ENCODE measurements at places on chromosomes 12 and 14.

DNA sequence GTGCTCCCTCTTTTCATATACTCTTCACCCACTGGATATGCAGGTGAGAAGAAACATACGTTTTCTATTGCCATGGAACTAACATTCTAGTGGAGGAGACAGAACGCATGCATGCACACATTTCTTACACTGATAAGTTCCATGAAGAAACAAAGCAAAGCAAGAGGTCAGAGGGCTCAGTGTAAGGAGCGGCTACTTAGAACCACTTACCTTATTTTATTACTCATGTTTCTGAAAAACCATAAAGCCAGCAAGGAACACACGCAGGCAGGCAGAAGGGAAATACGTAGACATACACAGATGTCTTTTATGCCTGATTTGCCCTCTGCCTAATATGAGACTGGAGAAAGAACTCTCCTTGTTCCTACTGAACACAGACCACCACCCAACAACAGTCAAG, 362.9 kb downstream of the TMEM132D start:
- no peak for DNase-seq

DNA sequence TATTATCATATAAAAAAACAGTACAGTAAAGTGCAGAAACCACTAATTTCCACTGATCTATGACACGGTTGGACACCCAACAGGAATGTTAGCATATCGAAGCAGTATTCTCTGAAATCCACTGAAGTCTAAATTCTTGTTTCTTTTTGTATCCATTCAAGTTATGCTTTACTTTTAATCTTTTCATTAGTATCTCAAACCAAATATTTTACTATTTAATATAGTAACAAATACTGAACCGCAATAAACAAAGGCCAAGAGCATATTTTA, 41.1 kb downstream of the ATXN2 start:
- no peak for DNase-seq

DNA sequence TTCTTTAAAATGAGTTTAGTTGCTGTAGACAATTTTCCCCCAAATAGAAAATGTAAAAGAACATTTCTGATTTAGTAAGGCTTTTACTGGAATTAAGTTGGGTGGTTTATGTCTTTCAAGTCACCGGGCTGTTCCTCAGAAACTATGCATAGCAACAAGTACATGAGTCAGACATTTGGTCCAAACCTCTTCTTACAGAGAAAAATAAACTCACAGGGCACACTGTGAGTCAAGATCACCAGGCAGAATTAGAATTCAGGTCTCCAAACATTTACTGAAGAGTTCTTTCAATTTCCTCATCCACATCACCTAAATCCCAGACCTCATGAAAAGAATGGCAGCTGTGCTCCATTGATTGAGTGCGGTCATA, 476.1 kb upstream of the SOX5 start:
- no peak for DNase-seq

DNA sequence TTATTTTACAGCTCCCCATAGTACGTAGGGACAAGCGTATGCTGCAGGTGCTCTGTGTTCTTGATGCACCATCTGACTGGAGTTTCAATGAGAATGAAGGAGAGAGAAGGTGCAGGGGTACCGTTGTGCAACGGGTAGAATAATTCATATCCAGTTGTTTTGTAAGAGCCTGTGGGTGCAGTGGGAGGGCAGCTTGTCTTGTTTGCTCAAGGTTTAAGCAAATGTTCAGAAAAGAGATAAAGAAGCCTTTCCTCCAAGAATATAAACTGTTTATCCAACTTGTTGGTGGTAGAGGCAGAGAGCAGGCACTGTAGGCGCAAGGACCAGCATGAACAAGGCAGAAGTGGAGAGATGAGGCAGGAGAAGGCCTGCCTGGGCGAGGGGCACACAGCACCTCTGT, 64.2 kb downstream of the ADCK1 start:
- no peak for DNase-seq

- no peak for DNase-seq
These were observed 34.9 kb downstream of the ETV6 start for GRCh38 chr12:11684393-11684792.

DNA sequence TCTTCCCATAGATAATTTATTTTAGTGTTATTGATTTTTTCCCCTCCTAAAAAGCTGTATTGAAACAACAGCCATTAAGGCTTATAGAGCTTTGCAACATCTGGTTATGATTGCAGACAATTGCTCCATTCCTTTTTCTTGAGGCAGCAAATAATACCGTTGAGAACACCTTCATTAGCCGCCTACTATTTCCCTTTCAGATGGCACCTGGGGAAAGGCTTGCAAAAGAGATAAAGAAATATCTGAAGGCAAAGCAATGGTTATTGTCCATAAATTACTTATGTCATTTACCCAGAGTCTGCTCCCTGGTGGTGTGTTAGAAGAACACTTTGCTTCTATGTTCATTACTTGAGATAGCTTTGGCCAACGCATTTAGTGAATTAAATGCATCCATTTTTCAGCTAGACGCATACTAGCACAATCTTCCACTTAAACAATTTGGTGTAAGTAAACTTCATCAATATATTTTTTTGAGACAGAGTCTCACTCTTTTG, 377.8 kb downstream of the KCNH5 start:
- no peak for DNase-seq

DNA sequence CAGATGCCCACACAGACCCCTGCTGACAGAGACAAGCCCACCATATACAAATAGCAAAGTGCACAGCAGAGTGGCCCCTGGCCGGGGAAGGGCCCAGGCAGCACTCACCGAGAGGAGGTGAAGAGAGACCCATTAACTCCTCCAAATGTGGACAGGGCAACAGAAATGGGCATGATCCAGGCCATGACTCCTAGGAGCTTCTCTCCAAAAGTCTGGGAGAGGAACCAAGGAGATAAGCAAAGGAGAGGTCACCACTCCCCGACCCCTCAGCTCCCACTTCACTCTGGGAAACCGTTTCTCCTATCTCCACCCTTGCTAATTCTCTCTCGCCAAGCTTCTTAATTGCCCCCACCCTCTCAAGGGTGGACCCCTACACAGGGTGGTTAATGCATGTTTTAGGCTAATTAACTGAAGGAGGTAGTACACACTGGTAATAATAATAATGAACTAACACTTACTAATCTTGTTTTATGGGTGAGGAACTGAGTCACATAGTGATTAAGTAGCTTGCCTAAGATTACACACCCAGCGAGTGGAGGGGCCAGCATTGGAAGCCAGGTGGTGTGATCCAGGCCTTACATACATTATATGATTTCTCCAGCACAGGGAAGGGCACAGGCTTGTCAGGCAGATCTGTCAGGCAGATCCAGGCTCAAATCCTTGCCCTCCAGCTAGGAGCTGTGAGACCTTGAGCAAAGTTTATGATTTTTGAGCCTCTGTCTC, 18.9 kb upstream of the CEBPE start:
- DNase-seq, result no peak

DNA sequence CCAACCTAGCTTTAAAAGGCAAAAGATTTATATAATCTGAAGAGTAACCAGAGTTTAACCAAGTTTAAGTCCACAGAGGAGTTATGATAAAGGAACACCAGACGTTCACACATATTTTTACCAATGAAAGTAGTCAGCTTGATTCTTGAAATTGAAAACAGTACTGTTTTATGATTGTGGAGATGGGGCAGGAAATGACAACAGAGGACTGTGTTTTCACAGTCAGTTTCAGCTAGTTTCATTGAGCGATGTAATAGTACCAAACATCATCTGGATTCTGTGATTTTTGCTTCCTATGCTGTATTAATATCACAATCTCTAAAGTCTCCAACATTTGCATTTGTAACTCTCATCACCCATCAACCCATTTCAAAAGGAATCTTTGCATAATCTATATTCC, 34.2 kb upstream of the SLC6A15 start:
- no peak for DNase-seq

- DNase-seq, result no peak
These were observed 255.9 kb upstream of the KITLG start for GRCh38 chr12:88836156-88836555.

DNA sequence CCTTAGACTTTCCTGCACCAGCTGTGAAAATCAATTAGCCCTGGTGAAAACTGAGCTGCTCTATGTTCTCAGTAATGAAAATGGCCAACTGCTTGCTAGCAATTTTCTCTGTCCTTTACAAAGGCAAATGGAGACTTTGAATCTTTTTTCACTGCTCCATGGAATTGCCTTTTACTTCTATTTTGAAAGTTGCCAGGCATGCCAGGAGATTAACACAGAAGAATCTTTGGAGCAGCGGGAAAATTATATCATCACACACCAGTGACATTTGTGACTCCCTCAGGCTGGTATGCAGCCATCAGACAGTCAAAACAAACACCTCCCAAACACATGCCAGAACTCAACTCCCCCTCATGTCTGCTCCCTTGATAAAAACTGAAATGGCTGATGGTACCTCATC, 872.0 kb upstream of the FLRT2 start:
- no peak for DNase-seq

GRCh38 chr12:4858386-4858785, 51.3 kb upstream of the KCNA1 start:
- DNase-seq, result no peak

DNA sequence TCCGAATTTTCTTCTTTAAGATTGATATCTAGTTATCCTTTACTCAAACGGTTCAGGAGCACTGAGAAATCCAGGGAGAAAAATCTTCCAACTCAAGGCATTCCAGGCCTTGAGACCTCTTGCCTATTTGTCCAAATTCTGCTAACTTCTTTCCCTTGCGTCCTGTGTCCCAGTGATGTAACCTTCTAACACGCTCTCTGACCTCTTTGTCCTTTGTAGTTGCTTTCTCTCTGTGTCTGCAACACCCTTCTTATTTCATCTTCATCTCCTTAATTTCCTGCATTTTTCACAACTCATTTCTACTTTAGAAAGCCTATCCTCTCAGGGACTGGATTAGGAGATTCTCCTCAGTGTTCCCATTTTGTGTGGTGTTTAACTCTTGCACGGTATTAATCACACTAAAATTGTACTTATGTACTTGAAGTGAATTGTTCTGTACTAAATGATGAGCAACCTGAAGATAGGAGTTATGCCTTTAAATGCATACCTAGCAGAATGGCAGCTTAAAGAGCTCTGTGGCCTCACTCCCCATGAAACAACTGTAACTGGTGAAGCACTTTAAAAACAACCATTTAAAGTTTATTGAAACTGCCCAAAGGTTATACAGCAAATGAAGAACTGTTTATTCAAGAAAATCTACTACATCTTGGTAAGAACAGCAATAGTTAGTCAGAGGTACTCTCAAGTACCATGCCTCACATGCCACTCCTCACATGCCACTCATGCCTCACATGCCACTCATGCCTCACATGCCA, 7.4 kb upstream of the SNAPC1 start:
- DNase-seq, result no peak

DNA sequence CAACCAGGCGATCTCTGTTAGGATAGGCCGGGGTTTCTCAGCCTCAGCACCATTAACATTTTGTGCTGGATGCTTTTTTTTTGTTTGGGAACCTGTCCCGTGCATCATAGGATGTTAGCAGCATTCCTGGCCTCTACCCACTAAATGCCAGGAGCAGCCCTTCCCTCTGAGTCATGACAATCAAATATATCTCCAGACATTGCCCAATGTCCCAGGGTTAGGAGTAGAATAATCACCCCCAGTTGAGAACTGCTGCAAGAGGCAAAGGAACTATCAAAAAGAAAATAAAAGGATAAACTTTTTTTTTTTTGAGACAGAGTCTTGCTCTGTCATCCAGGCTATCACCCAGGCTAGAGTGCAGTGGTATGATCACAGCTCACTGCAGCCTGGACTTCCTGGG, 76.0 kb downstream of the ACACB start:
- no peak for DNase-seq

- DNase-seq, result no peak
These were observed at the start of gene AQP5 for GRCh38 chr12:49961111-49961922. Gene AQP5, plus strand, starts transcription at chr12:49961872. Its CDS starts 146 bp downstream, at chr12:49962018.

DNA sequence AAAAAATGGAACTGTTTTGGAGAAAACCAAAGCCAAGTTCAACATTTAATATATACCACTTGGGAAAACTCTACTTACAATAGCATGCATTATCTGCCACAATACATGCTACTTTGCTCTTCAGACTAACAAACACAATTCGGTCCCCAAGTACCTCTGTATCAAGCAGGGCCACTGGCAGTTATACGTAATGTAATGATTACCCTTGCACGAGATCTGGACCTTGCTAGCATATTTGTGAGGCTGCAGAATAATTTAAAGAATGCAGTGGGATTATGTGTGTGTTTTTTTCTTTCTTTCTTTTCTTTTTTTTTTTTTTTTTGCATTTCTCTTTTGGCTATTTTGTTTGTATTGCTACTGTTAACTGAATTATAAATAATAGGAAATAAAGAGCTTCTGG, 22.8 kb upstream of the PYGL start:
- DNase-seq, result no peak

DNA sequence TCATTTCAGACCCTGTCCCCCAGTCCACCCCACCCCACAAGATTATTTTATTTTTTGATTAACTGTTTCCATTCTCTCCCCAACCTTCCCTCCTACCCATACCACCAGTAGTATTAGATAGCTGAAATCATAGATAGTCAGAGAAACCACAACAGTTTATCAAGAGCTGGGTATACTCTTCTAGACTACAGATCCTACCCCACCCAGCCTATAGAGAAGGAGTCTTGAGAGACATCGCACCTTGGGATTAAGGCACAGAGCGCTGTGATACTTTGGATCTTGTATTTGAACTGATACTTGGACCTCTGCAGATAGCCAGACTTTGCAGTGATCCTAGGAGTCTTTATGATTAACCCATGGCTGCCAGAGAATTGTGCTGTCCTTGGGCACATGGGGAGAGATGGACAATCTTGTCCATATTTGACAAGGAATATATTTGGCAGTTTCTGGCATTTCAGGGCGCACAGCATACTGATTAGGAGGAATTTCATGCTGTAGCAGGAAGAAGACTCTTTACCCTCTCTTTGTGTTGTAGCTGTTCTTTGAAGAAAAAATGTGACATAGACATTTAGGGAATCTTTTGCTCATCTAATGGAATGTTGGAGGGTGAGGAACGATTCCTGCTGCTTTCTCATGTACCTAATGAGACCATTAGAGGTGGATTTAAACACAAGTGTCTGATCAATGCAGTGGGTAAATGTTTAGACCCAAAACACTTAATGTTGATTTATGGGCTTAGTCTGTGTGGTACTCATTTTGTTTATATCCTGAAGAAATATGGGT, 982 bp downstream of the RBMS2 start:
- DNase-seq, result no peak

- no peak for DNase-seq
These were observed 49.8 kb downstream of the CCDC85C start for GRCh38 chr14:99554184-99554583.

- DNase-seq, result no peak
These were observed 528.4 kb upstream of the LMO3 start for GRCh38 chr12:17134315-17134714.

- DNase-seq, result no peak
These were observed 1.5 kb downstream of the WNK1 start for GRCh38 chr12:753611-754472.

DNA sequence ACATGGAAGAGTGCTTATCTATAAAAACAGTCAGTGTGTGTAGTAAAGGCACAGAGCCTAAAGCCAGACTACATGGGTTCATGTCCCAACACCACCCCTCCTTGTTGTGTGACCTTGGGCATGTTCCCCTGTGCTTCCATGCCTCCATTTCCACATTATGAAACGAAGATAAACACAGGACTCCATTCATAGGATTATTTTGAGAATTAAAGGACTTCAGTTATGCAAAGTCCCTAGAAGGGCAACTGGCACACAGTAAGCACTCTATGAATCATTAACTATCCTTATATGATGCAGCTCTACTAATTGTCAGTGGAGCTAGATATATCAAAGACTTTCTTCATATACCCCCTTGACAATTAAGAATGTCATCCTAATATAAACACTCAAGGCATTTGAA, 17.8 kb downstream of the IFNG-AS1 start:
- no peak for DNase-seq

Data from SHP77 (cell line).